ENCODE measurements at places on chromosomes 7 and 10.

DNA sequence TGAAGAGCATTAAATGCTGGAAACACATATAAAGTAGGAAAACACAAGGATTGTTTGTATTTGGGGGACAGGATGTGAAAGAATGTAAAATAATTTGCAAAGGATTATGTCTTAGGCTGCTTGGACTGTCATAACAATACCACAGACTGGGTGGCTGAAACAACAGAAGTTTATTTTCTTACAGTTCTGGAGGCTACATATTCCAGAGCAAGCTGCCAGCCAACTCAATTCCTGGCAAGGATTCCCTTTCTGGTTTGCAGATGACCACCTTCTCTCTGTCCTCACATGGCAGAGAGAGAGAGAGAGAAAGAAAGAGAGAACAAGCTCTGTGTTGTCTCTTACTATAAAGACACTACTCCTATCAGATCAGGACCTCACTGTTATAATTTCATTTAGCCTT lies 8.8 kb upstream of the LAMB4 start:
- no peaks in the 10 kb centered on the region for H3K36me3 ChIP-seq
- no peak for DNase-seq
- no peak overlapping the region for H3K27ac ChIP-seq
- H3K4me3 ChIP-seq: no peak overlapping the region
- no peaks in the 10 kb centered on the region for H3K4me1 ChIP-seq

GRCh38 chr10:6356280-6356793 lies 153.6 kb downstream of the PFKFB3 start:
- no peaks in the 10 kb centered on the region for H3K4me1 ChIP-seq
- no peaks in the 10 kb centered on the region for H3K27me3 ChIP-seq
- H3K4me3 ChIP-seq: no peak overlapping the region
- no peak for DNase-seq
- H3K36me3 ChIP-seq: no peaks in the 10 kb centered on the region

- H3K36me3 ChIP-seq: no peaks in the 10 kb centered on the region
- no peak overlapping the region for H3K4me3 ChIP-seq
- H3K27ac ChIP-seq: peak overlapping the region; percentile 64
- no peaks in the 10 kb centered on the region for H3K27me3 ChIP-seq
These were observed 40.0 kb downstream of the SYPL1 start for GRCh38 chr7:106071999-106072714.

DNA sequence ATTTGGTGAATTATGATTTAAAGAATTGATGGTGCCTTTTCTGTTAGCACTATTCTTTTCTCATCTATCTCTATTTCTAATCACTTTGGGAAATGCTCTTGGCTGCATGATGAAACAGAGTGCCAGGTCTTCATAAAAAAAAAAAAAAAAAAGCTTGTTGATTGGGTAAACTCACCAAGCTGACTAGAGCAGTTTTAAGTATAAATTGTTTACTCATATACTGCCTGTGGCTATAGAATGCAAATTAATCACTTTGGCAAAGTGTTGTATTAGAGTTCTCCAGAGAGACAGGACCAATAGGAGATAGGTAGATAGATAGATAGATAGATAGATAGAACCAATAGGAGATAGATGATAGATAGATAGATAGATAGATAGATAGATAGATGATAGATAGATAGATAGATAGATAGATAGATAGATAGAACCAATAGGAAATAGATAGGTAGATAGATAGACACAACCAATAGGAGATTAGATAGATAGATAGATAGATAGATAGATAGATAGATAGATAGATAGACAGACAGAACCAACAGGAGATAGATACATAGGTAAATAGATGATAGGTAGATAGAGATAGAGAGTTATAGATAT lies 20.1 kb upstream of the TBXAS1 start:
- no peaks in the 10 kb centered on the region for H3K27me3 ChIP-seq
- H3K4me3 ChIP-seq: no peak overlapping the region
- H3K4me1 ChIP-seq: peaks cover 4% of the 10 kb centered on the region
- DNase-seq: no peak
- no peak overlapping the region for H3K27ac ChIP-seq

Measured in kidney (tissue), 22 donors.